ENCODE measurements at places on chromosomes 6 and 20.
A peak's percentile ranks its signal among the peaks of the same experiment; 100 is the strongest.

DNA sequence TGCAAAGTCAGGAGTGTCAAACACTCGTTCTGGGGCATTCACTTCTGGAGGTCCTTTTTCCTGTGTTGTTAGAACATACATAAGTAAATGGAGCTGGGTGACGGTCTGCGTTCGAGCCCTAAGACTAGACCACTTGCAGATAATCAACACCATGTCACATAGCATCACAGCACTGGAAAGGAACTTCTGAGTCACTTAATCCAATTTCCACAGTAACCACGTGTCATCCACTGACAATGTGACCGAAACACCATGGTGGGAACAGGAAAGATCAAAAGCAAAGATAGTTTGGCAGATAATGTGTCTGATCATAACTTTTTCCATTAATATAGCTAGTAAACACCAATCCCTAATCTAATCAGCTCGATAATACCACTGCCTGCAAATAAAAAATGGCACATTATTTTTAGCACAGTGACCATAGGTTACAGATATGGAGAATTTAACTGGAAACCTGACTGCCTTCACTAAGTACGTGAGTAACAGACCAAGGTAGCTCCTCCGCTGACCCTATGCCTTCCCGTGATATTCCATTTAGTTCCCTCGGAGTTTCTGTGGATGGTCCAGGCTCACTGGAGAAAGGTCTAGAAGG is 34.8 kb downstream of the WRNIP1 start:
- DNase-seq = no peak
- no peak overlapping the region for H3K27ac ChIP-seq
- no peaks in the 10 kb centered on the region for H3K36me3 ChIP-seq
- no peak overlapping the region for H3K4me3 ChIP-seq
- no peaks in the 10 kb centered on the region for H3K4me1 ChIP-seq

- no peak overlapping the region for H3K4me3 ChIP-seq
- H3K4me1 ChIP-seq = no peaks in the 10 kb centered on the region
- H3K27ac ChIP-seq = no peak overlapping the region
- no peak for DNase-seq
- no peaks in the 10 kb centered on the region for H3K27me3 ChIP-seq
- H3K36me3 ChIP-seq = no peaks in the 10 kb centered on the region
Observed at GRCh38 chr6:96943555-96944215, 19.2 kb downstream of the KLHL32 start.

GRCh38 chr6:41689171-41690008 is 46.0 kb downstream of the TFEB start:
- no peaks in the 10 kb centered on the region for H3K4me1 ChIP-seq
- peaks cover 14% of the 10 kb centered on the region for H3K36me3 ChIP-seq
- H3K27ac ChIP-seq = no peak overlapping the region
- no peak for DNase-seq

- no peak for DNase-seq
- H3K27me3 ChIP-seq = no peaks in the 10 kb centered on the region
- H3K27ac ChIP-seq = no peak overlapping the region
- H3K36me3 ChIP-seq = no peaks in the 10 kb centered on the region
- no peak overlapping the region for H3K4me3 ChIP-seq
- H3K4me1 ChIP-seq = no peaks in the 10 kb centered on the region
Observed at GRCh38 chr6:75024828-75025227, 181.0 kb downstream of the COL12A1 start.

DNA sequence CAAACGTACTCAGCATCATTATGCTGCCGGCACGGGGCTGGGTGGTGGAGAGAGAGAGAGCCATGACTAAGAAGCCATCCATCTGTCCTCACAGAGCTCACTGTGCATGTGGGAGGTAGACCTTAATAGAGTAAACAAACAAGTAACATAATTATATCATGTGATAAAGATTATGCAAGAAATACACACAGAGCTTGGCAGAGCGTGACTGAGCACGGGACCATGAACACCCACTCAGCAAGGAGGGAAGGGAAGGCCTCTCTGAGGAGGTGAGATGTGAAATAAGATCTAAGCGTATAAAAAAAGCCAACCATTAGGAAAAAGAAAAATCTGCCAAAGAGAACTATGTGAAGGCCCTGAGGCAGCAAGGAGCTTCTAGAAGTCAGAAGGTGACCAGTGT is 207.5 kb downstream of the PTPRT start:
- no peaks in the 10 kb centered on the region for H3K36me3 ChIP-seq
- no peak overlapping the region for H3K27ac ChIP-seq
- H3K4me3 ChIP-seq = no peak overlapping the region
- H3K27me3 ChIP-seq = no peaks in the 10 kb centered on the region

- H3K4me1 ChIP-seq = no peaks in the 10 kb centered on the region
- no peaks in the 10 kb centered on the region for H3K27me3 ChIP-seq
- no peak for DNase-seq
- H3K36me3 ChIP-seq = no peaks in the 10 kb centered on the region
- H3K27ac ChIP-seq = no peak overlapping the region
Observed at GRCh38 chr6:148134592-148134991, 208.0 kb upstream of the SASH1 start.

DNA sequence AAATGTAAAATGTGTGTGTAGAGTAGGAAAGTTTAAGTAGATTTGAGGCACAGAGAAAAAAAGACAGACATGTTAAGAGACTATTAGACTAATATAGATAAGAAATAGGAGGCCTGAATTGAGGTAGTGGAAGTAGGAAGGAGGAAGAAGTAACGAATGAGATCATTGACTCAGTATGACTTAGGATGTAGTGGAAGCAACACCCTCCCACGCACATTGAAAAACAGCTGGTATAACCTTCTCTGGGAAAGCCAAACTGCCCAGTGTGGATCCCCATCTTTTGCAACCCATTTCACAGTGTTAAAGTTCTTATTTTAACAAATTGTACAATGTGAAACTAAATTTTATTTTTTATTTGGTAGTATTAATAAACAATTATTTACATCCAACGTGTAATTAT is 89.1 kb downstream of the GRIK2 start:
- H3K4me3 ChIP-seq = no peak overlapping the region
- H3K4me1 ChIP-seq = no peaks in the 10 kb centered on the region
- H3K27ac ChIP-seq = no peak overlapping the region

DNA sequence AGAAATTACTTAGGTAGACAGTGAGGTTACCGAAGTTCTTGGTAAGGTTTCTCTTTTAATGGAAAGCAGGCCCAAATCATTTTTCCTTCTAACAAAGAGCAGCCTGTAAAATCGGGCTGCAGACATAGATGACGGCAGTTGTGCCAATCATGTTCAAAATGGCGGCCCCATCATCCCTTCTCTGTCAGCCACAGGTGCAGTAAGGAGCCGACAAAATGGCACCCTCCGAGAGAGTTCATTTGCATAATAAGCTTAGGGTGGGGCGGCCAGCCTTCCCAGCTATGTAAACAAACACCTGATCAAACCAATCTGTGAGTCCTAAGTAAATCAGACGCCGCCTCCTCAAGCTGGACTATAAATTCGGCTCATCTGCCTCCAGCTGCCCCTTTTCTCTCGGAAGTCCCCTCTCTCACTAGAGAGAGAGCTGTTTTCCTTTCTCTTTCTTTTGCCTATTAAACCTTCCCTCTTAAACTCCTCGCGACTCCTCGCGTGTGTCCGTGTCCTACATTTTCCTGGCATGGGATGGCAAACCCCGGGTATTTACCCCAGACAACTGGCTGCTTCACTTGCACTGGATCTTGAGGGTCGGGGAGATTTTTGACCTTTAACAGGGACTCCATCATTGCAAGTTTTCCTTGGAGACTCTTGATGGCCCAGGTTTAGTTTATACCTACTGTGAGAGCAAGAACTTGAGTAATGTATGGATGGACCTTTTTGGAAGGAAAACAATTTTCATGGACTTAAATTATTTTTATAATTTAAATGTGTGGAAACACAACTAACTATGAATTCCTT is 8.9 kb upstream of the DDR1 start:
- H3K36me3 ChIP-seq = no peaks in the 10 kb centered on the region
- H3K4me1 ChIP-seq = no peaks in the 10 kb centered on the region
- DNase-seq = no peak
- H3K4me3 ChIP-seq = no peak overlapping the region
- H3K27ac ChIP-seq = no peak overlapping the region

- H3K27me3 ChIP-seq = no peaks in the 10 kb centered on the region
- H3K27ac ChIP-seq = no peak overlapping the region
- peaks cover 5% of the 10 kb centered on the region for H3K4me1 ChIP-seq
- no peak for DNase-seq
- peaks cover 9% of the 10 kb centered on the region for H3K36me3 ChIP-seq
- H3K4me3 ChIP-seq = no peak overlapping the region
Observed at GRCh38 chr6:16402581-16402900, 164.2 kb downstream of the GMPR start.

GRCh38 chr6:2749969-2750600 is 637 bp downstream of the MYLK4 start:
- H3K4me3 ChIP-seq = no peak overlapping the region
- H3K27ac ChIP-seq = no peak overlapping the region
- peaks cover 2% of the 10 kb centered on the region for H3K4me1 ChIP-seq
- no peaks in the 10 kb centered on the region for H3K27me3 ChIP-seq
- H3K36me3 ChIP-seq = no peaks in the 10 kb centered on the region

DNA sequence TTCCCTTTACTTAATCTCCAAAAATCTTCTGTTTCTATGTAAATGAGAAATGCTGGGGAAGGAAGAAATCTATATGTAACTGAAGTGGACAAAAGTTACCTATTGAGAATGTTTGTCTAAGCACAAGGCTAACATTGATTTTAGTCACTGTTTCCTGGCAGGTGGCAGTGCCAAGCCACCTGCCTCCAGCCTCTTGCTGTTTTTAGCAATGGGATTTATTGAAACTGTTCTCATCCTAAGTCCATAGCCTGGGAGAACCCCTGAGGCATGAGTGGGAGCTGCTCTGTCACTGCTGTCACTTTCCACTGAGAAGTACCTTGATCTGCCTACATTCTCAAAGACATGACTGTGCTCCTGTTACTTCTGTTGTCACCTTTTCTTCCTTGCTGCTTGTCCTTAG is 14.7 kb downstream of the ENPP3 start:
- peaks cover 2% of the 10 kb centered on the region for H3K27me3 ChIP-seq
- no peaks in the 10 kb centered on the region for H3K4me1 ChIP-seq
- no peaks in the 10 kb centered on the region for H3K36me3 ChIP-seq
- H3K27ac ChIP-seq = no peak overlapping the region

DNA sequence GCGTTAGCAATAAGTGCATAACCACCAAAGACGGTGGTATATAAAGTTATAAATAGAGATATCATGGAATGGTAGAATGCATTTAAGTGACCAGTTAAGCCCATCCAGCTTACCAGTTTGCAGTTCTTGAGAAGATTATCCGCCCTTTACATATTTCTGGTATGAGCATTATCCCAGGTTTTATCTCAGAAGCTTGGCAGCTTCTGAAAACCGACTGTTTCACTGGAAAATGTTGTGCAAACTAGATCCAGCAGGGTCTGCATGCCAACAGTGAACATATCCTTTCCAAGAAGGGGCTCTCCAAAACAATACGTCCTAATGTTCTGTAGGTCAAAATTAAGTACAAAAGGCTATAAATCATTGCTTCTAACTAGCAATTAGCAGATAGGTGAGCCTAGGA is 29.5 kb upstream of the SHLD1 start:
- H3K27ac ChIP-seq = no peak overlapping the region
- DNase-seq = no peak
- H3K36me3 ChIP-seq = no peaks in the 10 kb centered on the region
- H3K4me1 ChIP-seq = peaks cover 14% of the 10 kb centered on the region

GRCh38 chr6:164130151-164130550 is 715.6 kb downstream of the QKI start:
- no peak overlapping the region for H3K4me3 ChIP-seq
- H3K27ac ChIP-seq = no peak overlapping the region
- no peak for DNase-seq
- no peaks in the 10 kb centered on the region for H3K27me3 ChIP-seq
- H3K4me1 ChIP-seq = no peaks in the 10 kb centered on the region

DNA sequence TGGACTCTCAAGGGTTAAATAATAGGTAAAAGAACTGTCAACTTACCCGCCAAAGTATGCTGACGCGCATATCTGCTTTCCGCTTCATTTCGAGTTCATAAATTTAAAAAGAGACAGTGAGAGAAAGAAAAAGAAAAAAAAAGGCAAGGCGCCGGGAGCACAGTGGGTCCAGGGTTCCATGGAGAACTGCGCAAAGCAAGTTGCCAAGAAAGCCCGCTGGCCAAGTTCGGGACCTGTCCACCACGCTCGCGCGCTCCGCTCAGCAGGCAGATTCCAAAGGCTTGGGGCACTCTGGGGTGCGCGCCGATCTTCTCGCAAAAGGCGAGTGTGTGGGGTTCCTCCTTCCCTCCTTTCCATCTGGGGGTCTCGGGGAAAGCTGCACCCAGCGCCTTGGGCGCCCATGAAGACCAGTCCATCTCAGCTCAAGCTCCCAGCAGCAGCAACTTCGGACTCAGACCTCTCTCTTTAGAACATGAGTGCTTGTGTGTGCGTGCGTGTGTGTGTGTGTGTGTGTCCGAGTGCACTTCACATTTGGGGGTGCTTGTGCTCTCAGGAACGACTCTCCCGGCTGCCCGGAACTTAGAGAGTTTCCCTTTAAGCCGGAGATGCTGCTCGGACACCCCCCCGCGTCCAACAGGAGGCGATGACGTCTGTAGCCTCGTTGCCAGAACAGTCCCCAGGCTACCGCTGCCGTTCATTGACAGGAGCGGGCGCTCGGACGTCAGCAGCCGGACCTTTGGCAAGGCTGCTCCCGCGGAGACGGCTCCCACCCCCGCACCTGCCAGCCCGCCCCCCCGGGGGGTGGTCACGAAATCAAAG is 180.0 kb downstream of the TBXT start:
- H3K27ac ChIP-seq = no peak overlapping the region
- H3K27me3 ChIP-seq = peaks cover 2% of the 10 kb centered on the region
- H3K36me3 ChIP-seq = no peaks in the 10 kb centered on the region
- no peaks in the 10 kb centered on the region for H3K4me1 ChIP-seq
- DNase-seq = no peak
- peak overlapping the region; percentile 11 for H3K4me3 ChIP-seq

DNA sequence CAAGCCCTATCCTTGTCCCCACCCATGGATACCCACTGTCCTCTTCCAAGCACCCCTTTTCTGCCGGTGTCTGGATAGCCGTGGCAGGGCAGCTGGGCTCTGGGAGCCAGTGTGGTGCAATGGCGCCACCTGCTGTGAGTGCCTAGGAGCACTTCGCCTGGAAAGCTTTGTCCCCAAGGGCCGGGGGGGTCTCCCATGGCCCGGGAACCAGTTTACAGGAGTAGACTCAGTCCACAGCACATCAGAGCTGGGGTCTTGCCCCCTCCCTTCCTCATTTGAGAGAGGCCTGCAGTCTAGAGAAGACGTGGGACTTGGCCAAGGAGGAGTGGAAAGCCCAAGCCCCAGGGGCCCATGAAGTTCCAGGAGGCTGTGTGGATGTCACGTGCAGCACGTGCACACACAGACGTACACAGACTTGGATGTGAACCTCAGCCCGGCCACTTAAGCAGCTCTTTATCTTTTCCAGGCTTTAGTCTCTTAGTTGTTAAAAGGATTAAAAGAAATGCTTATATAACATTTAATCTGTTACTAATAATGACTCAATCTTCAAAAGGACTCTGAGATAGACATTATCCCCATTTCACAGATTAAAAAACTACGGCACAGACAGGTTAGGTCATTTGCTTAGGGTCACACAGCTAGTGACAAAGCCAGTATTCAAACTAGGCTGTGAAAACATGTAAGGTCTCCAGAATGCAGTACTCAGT is 40.9 kb upstream of the CDH22 start:
- H3K4me3 ChIP-seq = no peak overlapping the region
- H3K27ac ChIP-seq = no peak overlapping the region
- no peaks in the 10 kb centered on the region for H3K27me3 ChIP-seq
- H3K4me1 ChIP-seq = no peaks in the 10 kb centered on the region
- H3K36me3 ChIP-seq = peaks cover 35% of the 10 kb centered on the region
- no peak for DNase-seq
